ENCODE measurements at places on chromosomes 2 and 18.

- H3K27me3 ChIP-seq, result no peaks in the 10 kb centered on the region
- H3K36me3 ChIP-seq, result peaks cover 2% of the 10 kb centered on the region
- H3K27ac ChIP-seq, result no peak overlapping the region
- no peak for DNase-seq
- H3K4me1 ChIP-seq, result peaks cover under 1% of the 10 kb centered on the region
- H3K4me3 ChIP-seq, result no peak overlapping the region
These were observed 32.4 kb upstream of the VIT start for GRCh38 chr2:36663851-36664695.

DNA sequence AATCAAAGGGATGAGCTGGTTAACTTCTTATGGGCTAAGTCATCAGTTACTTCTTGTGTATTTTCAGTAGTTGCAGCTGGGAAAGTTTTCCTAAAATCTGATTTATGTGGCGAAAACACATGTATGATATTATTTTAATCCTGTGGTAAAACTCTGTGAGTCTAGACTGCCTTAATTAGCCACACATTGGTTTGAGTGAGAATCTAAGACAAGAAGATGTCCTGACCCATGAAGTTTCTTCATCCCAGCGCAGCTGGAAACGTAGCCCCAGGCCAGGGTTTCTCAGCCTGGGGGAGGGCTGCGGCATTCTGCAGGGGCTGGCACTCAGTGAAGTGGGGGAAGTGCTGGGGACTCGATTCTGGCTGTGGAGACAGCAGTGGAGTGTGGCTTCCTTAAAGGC is 44.7 kb upstream of the INHBB start:
- DNase-seq, result no peak
- H3K36me3 ChIP-seq, result peaks cover 34% of the 10 kb centered on the region
- no peak overlapping the region for H3K4me3 ChIP-seq
- H3K27ac ChIP-seq, result no peak overlapping the region

DNA sequence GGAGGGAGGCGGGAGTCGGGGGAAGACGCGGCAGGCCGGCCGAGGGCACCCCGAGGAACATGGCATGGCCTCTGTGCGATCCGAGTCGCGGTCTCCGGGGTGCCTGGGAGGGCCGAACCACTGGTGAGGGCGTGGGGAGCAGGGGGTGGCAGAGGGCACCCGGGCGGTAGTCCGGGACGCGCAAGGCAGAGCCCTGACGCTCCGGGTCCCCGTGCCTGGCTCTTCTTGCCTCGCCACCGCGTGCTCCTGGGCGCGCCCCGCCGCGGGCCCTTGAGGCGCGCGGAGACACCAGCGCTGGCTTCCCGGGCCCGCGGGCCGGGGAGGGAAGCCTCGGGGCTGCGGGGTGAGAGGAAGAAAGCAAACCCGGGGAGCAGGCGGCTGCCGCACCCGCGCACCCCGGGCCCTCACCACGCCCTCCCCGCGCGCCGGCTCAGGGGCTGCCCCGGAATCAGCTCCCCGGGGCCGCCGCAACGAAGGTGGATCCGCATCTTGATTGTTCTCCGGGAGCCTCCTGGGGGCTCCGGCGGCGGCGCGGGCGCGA is 4.3 kb downstream of the SOX11 start:
- H3K27me3 ChIP-seq, result no peaks in the 10 kb centered on the region
- H3K4me1 ChIP-seq, result peaks cover 52% of the 10 kb centered on the region
- peak overlapping the region; percentile 98 for H3K27ac ChIP-seq
- DNase-seq, result no peak
- H3K4me3 ChIP-seq, result peak overlapping the region; percentile 86
- H3K36me3 ChIP-seq, result peaks cover 4% of the 10 kb centered on the region

GRCh38 chr2:15634846-15635490 is 43.3 kb downstream of the DDX1 start:
- no peak overlapping the region for H3K4me3 ChIP-seq
- DNase-seq, result no peak
- H3K36me3 ChIP-seq, result peaks cover 33% of the 10 kb centered on the region
- H3K4me1 ChIP-seq, result peaks cover 44% of the 10 kb centered on the region
- H3K27me3 ChIP-seq, result no peaks in the 10 kb centered on the region

DNA sequence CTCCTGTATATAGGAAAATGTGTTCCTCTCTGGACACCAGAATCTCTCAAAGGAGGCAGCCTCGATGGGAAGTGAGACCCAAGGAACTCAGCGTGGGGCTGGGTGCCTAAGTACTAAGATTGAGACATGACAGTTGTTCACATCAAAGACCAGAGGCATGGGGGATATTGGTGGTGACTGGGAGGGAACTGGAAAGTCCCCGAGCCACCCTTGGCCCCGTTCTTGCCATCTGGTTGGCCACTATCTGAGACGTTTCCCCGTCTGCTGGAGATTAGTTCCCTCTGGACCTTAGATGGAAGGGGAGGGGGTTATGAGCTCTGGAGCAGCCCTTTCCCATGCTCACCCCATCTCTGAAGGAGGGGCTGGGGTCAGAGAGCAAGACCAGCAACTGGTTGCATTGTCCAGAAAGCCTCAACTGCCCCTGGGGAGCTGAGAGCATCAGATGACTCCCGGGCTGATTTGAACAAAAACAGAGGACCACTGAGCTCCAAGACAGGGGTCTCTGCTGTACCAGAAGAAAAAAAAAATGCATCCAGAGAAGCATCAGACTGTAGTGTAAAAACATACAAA is 11.8 kb downstream of the FBLN7 start:
- H3K4me3 ChIP-seq, result no peak overlapping the region
- H3K36me3 ChIP-seq, result no peaks in the 10 kb centered on the region
- no peaks in the 10 kb centered on the region for H3K27me3 ChIP-seq
- peak overlapping the region; percentile 70 for H3K27ac ChIP-seq
- DNase-seq, result no peak
- H3K4me1 ChIP-seq, result peaks cover 7% of the 10 kb centered on the region

DNA sequence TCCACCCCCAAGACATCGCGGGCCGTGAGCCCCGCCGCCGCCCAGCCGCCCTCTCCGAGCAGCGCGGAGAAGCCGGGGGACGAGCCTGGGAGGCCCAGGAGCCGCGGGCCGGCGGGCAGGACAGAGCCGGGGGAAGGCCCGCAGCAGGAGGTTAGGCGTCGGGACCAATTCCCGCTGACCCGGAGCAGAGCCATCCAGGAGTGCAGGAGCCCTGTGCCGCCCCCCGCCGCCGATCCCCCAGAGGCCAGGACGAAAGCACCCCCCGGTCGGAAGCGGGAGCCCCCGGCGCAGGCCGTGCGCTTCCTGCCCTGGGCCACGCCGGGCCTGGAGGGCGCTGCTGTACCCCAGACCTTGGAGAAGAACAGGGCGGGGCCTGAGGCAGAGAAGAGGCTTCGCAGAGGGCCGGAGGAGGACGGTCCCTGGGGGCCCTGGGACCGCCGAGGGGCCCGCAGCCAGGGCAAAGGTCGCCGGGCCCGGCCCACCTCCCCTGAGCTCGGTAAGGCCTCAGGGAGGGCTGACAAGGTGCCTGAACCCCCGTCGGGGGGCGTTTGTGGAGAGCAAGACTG is 14.2 kb downstream of the SPEG start:
- peaks cover 8% of the 10 kb centered on the region for H3K36me3 ChIP-seq
- no peak overlapping the region for H3K27ac ChIP-seq

GRCh38 chr2:239539776-239540100 is 138.9 kb upstream of the HDAC4 start:
- H3K36me3 ChIP-seq, result no peaks in the 10 kb centered on the region
- H3K27ac ChIP-seq, result no peak overlapping the region
- H3K27me3 ChIP-seq, result peaks cover 8% of the 10 kb centered on the region
- no peak overlapping the region for H3K4me3 ChIP-seq
- no peak for DNase-seq

Measured in mesothelial cell of epicardium (in vitro differentiated cells).